ENCODE measurements at places on chromosomes 3 and 15.

DNA sequence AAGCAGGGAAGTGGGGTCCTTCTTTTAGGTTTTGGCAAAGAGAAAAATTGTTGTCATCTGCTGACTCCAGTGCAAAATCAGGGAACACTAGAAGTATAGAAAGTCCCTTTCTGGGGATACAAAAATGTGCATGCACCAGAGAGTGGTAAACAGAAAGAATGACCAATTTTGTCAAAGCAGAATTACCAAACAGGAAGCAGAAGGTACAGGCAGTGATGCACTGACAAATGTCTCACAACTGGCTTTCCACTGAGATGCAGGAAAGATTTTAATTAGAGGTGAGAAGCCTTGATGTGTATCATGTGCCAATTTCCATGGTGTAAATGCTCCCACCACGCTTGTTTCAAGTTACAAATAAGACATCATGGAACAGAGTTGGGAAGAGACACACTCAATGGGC lies 66.0 kb downstream of the TRIM69 start:
- no peak for DNase-seq

GRCh38 chr3:45367453-45367871 lies 20.9 kb upstream of the LARS2 start:
- DNase-seq, result no peak

- DNase-seq, result no peak
These were observed 771 bp downstream of the MPI start for GRCh38 chr15:74890665-74890960.

DNA sequence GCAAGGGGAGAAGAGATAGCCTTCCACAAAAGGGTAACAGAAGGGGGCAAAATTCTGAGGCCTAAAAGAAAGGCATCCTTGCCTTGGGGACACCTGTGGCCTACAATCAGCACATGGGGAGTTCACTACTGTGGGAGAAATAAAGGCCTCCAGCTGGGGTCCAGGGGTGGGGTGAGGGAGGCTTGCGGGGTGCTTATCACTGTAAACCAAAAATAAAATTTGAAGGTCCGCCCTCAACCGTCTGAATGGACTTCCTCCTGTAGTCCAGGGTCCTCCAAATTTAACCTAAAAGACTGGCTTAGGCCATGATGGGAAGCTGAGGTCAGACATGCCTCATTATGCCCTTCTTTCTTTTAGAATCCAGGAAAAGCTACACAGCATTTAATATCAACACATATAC lies 2.1 kb upstream of the POLR2M start:
- DNase-seq, result no peak

DNA sequence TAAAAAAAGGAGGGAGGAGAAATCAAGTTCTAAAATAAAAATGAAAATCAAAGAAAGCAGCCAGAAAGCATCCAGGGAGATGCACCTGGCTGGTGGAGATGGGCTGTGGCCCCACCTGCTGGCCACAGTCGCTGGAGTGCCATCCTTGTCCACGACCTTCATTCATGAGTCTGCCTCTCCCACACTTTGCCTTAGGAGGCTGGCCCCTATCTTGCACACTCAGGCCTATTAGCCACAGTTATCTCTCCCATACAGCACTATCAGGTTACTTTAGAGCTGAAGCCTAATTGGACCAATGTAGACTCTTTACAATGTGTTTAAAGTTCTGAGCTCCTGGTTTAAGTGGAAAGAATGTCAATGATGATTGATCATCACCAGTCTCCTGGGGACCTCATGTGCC lies 392.0 kb upstream of the RORA start:
- DNase-seq, result no peak

DNA sequence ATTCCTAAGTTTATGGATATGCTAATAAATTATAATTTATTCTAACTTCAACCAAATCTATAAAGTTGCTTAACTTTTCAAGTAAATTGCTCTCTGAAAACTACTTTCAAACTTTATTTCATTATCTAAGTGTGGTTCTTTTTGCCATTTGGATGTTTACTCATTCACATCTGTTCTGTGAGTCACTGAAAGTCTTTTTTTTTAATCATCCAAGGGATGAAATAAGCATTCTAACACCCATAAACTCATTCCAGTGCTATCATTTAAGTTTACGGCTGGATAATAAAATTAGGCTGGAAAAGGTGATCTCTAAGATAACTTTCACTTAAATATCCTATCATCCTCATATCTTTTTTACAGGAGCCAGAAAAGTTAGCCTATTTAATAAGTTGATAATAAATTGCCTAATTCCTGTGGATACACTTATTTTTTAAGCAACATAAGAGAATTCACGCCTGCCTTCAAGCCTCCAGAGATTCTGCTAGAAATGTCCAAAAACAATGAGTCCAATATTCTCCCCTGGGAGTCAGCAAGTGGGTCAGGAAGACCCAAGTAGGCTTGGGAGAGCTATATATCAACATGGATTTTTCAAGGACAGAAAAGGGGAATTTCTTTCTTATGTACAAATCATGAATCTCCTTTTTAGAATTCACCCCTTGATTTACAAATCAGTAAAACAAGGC lies 25.8 kb downstream of the SCG3 start:
- DNase-seq, result no peak

GRCh38 chr3:152352554-152352953 lies 83.8 kb downstream of the MBNL1 start:
- no peak for DNase-seq

- no peak for DNase-seq
These were observed 27.4 kb upstream of the CD47 start for GRCh38 chr3:108118038-108118768.

GRCh38 chr3:147915057-147915456 lies 505.9 kb downstream of the ZIC1 start:
- DNase-seq, result no peak

- DNase-seq, result peak; percentile 76
These were observed 213.2 kb upstream of the PFN2 start for GRCh38 chr3:150183678-150184425.
